GM23248 (cell line): ENCODE measurements at places on chromosomes 4 and X.

GRCh38 chrX:15492469-15492868 lies 664 bp downstream of the PIR start:
- no peak for DNase-seq

DNA sequence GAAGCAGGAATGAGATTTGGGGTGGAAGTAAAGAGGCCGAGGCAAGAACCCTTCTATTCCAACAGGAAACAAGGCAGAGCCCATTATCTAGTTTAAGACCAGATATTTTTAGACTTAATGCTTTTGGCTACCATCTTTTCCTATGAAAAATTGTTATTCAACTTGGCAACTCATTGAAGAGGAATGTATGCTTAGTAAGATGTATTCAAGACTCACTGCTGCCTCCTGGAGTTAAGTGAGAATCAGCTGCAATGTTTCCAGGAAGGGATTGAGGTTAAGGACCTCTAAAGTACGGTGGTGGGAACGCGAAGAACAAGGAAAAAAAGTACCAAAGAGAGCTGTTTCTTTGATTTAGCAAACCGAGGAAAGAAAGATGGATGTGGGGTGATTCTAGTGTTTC lies 89.1 kb downstream of the RAPGEF2 start:
- DNase-seq, result peak; percentile 85

GRCh38 chr4:175906384-175906783 lies 94.3 kb upstream of the GPM6A start:
- DNase-seq, result no peak

DNA sequence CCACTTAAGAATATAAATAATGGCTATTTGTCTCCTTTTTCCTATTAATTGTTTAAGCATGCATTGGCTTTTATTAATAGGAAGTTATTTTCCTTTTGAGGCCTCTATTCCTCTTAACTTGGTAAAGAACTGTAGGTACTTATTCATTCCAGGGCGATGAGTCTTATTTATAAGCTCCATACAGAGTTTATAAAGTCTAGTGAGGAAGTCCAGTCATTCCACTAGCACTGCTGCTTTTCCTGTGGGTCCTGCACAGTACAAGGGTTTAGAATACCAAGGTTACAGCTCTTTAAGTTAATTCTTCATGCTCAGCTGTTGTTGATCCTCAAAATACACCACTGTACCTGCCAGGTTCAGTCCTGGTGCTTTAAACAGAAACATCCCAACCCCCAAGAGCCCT lies 28.5 kb upstream of the WNK3 start:
- DNase-seq, result no peak

- DNase-seq, result no peak
Measured at GRCh38 chrX:109775386-109775785, 42.3 kb upstream of the ACSL4 start.

GRCh38 chr4:8239661-8240060 lies 29.9 kb upstream of the HTRA3 start:
- DNase-seq, result no peak

GRCh38 chr4:98283219-98284189 lies 22.3 kb downstream of the RAP1GDS1 start:
- peak; percentile 43 for DNase-seq

DNA sequence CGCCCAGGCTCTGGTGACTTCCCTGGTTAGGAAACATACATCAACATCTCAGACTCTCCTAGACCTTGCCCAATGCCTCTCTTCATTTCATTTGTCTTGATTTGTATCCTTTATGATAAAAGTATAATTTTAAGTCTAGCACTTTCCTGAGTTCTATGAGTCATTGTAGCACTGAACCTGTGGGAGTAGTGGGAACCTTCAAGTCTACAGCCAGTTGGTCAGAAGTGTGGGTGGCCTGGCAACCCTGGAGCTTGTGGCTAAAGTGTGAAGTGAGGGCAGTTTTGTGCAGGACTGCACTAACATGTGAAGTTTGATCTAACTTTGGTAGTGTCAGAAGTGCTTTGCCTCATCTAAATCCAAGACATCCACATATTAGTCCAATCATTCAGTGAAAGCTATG lies 259.3 kb upstream of the IGFBP7 start:
- peak; percentile 48 for DNase-seq

DNA sequence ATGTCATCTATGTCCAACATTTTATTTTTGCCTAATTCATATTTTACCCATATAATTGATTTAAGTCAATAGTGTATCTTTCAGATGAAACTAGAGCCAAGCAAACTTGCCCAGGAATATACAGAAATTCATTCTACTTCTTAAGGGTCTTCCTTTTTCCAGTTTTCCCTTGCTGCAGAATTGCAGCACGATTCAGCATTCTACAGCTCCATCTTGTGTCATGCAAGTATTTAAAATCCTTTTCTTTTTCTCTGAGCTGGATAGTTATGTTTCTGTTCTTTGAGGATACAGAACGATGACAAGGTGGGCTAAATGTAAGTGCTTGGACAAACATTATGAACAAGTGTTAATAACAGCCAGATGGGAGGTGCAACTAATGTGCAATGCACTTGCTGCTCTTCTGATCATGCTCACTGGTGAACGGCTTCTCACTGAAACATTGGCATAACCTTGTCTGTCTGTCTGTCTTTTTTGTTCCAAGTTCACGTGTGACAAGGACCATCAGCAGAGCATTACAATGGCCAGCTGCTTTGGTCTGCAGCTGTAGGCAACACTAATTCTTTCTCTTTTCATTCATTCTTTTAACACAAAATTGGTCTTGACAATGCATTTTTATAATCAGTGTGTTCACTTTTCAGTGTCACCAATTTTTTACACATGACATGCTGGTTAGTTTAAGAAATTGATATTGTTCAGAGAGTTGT lies 1821.7 kb downstream of the ARAP2 start:
- DNase-seq, result peak; percentile 24

DNA sequence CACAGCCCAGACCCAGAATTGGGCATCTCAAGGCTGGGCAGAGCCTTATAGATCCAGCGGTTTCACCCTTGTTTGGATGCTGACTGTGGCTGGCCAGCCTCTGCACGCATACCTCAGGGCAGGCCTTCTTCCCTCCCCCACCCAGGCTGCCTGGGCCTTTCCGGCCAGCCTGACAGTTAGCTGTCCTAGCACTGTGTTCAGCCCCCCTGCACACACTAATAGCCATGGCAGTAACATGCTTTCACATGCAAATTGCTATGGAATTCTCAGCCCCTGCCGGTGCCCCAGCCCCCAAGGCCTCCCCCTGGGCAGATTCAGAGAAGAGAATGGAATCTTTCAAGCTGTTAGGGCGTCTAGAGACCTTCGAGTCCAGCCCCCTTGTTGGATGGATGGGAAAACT lies 17.7 kb downstream of the EFNB1 start:
- no peak for DNase-seq

DNA sequence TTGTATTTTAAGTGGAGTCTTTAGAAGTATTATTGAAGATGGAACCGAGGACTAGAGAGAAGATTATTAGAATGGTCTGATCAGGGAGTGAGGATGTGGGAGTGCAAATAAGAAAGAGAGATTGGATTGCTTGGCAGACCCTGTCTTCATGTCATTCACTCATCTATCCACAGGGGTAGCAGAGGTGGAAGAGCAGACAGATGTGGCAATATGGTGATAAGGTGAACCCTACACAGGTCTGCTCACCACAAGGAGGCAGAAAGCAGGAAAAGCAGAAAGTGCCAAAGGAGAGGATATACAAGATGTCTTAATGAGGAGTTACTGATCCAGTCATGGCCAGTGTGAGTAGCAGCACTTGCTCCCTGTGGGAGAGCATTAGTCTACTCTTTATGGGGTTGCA lies 129.4 kb downstream of the MAGEE2 start:
- no peak for DNase-seq

DNA sequence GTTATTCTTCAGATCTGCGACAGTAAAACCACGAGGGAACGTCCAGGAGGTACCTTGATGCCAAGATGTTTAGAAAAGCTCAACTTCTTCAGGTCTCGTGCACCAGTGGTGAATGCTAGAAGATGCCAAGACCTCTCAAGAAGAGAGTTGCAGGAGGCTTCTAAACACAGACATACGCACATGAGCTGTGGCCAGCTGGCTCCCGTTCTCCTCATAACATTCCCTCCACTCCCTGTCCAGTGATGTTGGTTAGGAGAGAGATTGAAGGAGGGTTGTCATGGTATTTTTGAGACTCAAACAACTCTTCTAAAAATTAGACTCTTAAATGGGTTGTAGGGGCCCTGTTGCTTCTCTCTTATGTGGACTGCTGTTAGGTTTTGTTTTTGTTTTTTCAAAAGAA lies 184.3 kb downstream of the QDPR start:
- peak; percentile 31 for DNase-seq

DNA sequence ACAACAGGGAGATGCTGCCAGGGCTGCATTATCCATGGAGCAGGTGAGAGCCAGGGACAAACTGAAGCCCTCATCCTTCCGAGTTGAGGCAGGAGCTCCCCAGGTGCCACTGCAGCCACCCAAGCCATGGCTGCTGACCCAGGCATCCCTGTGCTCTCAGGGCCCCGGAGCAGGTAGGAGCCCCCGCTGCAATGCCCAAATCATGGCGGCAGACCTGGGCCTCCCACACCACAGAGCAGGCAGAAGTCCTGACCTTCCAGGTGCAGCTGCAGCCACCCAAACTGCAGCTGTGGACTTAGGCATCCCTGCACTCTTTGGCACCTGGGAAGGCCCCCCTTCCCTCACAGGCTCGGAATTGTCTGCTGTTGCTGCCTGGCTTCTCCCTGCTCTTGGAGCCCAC lies 443.6 kb downstream of the ARAP2 start:
- no peak for DNase-seq

- DNase-seq, result peak; percentile 4
Measured at GRCh38 chrX:50942471-50942870, 31.9 kb downstream of the BMP15 start.

DNA sequence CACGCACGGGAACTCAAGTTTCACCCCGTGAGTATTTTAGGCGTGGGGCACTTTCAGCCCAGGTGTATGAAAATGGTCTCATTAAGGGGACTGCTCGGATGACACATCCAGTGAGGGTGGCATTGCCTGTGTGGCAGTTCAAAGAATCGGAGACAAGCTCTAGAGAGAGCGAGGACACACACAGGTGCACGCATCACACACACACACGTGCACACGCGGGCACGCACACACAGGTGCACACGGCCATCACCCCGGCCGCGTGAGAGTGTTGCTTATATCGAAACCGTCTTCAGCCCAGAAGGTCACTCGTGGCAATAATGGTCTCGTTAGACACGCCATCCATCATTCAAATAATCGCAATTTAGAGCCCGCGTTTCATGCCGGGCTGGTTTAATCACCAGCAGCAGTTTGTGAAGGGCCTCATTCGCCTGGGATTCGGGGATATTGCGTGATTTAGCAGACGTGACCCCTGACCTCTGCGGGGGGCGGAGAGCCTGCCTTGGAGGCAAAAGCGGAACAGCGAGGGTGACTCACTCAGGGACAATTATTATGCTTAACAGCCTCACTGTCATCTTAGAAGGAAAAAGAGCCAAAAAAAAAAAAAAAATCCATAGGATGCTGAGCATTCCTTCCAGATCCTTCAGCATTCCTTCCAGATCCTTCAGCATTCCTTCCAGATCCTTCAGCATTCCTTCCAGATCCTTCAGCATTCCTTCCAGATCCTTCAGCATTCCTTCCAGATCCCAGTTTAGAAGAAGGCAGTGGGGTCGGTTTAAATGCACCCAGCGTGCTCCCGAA lies 89.4 kb upstream of the PPP2R3B start:
- no peak for DNase-seq

GRCh38 chr4:2860391-2861348 lies 17.0 kb downstream of the ADD1 start:
- DNase-seq, result no peak

GRCh38 chrX:7948483-7948882 lies 21.3 kb upstream of the PNPLA4 start:
- DNase-seq, result no peak

- no peak for DNase-seq
Measured at GRCh38 chr4:11497212-11497806, 68.6 kb upstream of the HS3ST1 start.
